Stimulated activated CD4-positive, alpha-beta T cell treated with anti-CD3 and anti-CD28 coated beads, Interleukin-4, amount 100 ng/mL, for 24 hours (primary cell): ENCODE measurements at places on chromosomes 11 and 22.

GRCh38 chr11:73652856-73653559, 6.6 kb downstream of the PLEKHB1 start:
- DNase-seq = no peak

DNA sequence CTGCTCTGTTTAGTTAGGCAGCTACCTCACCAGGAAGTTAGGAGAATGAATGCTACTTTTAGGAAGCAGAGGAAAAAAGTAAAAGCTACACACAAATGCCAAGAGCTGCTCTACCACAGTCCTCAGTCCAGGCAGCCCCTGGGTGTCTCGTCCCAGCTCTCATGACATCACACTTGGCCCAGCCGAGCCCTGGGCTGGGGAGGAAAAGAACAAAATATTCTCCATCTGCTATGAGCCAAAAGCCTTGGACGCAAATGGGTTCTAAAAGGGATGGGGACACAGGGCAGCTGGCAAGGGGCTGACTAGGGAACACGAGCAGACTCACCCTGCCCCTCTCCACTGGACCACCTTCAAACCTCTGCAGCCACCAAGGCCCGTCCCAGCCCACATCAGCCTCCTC, 26.1 kb downstream of the TMEM184B start:
- no peak for DNase-seq

- DNase-seq = no peak
Measured at GRCh38 chr11:35182317-35182939, 43.5 kb downstream of the CD44 start.

DNA sequence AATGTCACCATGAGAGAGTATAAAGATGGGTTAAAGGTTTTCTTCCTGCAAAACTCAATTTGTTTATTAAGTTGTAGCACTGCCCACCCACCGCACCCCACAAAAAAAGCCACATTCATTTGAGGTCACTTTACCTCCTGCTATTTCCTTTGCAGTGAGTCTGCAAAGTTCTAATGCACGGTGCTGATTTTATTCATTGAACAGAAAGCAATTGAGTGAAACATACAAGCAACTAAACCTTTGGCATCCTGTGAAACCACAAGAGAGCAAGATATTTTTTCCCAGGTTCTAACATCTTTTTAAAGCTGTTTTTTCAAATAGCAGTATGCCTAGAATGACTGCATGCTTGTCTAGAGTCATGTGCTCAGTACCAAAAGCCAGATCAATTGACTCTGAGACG, 39.0 kb downstream of the RRAS2 start:
- DNase-seq = no peak

DNA sequence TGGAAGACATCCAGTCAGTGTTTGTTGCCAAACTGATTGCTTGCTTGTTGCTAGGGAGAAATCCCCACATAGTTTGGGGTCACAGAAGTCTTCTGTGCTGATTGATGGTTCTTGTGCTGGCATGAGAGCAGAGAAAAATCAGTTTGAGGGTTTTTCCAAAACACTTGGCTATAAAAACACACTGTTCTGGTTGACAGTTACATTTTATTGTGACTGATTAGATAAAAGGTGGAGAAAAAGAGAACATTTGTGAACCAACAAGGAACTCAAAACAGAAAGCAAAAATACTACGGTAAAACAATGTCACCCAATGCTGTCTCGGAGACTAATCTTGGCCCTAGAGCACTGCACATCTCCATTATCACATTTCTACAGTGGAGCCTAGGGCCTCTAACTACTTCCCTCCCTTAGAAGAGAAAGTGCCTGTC, 14.4 kb upstream of the EIF4G2 start:
- DNase-seq = no peak

- DNase-seq = no peak
Measured at GRCh38 chr11:2825889-2826678, 59.5 kb downstream of the CDKN1C start.

- DNase-seq = no peak
Measured at GRCh38 chr11:106420048-106420665, 342.7 kb downstream of the AASDHPPT start.

DNA sequence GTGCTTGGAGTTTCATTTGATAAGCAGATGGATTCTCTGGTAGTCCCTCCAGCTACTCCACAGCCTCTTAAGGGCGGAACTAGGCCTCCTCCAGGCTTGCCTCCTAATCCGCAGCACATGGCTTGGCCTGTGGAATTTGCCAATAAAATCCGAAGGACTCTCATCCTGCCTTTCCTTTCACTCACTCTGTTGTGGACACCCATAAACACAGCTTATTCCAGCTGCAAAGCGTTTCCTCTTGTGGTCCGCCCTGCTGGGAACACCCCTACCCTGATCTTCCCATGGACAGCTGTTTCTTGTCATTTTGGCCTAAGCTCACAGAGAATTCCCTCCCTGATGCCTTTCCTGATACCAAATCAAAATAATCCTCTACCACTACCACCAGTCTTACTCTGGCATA, 546.2 kb downstream of the NTM start:
- no peak for DNase-seq

DNA sequence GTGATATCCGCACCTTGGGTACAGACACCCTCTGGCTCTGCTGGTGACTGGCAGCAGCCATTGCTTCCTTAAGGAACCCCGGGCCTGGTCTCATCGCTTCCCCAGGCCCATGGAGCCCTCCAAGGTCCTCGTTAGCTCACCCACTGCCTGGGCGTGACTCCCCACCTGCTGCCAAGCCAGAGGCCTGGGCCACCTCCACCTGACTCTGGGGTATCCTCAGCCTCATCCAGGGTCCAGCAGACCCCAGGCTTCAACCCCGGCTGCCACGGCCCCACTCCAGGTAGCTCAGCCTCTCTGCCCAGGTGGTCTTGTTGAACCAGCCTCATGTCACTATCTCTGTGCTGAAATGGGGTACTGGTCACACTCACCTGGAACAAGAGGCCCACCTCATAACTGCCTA, 337.9 kb downstream of the BRD1 start:
- no peak for DNase-seq

DNA sequence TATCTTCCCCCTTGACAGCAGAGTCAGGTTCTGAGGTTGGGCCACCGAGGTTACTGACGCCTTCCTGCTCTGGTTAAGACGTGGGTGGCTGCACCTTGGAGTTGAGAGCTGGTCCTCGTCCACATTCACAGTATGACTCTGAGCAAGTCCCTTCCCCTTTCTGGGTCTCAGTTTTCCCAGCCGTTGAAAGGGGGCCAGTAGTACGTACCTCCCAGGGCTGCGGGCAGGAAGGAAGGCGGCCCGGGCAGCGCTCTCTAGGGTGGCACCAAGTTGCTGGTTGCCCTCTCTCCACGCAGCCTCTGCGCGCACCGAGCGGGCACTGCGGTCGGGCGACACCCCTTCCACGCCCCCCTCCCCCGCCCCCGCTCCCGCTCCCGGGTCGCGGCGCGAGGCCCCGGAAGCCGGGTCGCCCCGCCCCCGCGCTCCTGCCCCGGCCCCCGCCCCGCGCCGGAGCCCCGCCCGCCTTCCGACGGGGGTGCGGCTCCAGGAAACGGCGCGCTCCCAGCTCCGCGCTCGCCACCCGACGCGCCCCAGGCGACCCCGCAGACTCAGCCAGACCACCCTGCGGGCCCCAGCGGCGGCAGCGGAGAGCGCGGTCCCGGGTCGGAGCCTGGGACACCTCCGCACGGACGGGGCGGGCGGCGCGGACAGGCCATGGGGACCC, at the start of gene EHBP1L1:
TSS of gene EHBP1L1 (plus strand) at position 486 of the 664 bp plus-strand sequence. CDS start 250 bp downstream, outside the sequence.
- DNase-seq = peak; percentile 68

DNA sequence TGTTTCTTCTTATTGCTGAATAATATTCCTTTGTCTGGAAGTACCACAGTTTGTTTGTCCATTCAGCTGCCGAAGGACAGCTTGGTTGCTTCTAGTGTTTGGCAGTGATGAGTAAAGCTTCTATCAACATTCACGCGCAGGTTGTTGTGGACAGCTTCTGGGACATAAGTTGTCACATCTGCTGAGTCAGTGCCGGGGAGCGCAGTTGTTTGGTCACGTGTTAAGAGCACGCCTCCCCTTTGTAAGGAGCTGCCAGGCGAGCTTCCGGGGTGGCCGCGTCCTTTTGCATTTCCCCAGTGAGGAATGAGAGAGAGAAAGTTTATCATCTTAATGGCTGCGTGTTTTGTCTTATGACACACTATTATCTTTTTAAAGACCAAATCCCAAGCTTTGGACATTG, 30.3 kb downstream of the SAMM50 start:
- no peak for DNase-seq

DNA sequence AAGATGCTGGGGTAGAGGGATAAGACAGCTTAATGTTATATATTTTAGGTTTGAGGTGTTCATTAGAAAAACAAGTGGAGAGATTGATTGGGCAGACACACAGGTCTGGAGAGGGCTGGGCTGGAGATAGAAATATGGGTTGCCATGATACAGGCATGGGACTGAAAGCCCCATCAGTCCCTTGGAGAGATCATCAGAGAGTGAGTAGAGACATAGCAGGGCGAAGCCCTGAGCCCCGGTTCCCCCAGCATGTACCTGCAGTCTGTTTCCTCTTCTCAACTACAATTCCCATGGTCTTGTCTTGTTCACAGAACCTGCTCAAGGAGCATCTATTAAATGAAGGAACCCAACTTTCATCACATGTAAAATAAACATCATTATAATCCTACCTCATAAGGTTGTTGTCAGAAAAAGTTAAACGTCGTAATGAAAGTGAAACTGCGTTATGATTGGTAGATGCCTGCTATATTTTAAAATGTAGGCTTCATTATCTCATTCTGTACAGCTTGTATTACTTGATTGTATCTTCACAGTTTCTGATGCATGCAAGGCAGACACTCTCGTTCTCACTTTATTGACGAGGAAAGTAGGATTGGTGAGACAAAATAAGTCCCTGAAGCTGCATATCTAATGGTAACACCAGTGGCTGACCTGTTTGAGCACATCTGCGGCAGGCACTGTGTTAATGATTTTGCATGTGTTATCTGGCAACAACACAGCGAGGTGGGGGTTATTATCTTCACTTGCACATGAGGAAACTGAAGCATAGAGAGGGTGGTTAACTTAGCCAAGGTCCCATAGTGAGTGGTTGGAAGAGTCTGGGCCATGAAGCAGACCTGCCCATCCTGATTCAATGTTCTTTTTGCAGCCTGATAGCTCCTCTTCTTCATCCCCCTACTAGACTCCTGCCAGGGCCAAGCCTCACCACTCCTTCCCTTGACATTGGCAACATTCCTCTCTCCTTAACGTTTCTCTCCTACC, 63.5 kb downstream of the ENDOD1 start:
- DNase-seq = peak; percentile 41

- DNase-seq = no peak
Measured at GRCh38 chr11:77044886-77045285, 10.7 kb downstream of the B3GNT6 start.

- no peak for DNase-seq
Measured at GRCh38 chr11:65857500-65857852, 504 bp downstream of the CFL1 start.

DNA sequence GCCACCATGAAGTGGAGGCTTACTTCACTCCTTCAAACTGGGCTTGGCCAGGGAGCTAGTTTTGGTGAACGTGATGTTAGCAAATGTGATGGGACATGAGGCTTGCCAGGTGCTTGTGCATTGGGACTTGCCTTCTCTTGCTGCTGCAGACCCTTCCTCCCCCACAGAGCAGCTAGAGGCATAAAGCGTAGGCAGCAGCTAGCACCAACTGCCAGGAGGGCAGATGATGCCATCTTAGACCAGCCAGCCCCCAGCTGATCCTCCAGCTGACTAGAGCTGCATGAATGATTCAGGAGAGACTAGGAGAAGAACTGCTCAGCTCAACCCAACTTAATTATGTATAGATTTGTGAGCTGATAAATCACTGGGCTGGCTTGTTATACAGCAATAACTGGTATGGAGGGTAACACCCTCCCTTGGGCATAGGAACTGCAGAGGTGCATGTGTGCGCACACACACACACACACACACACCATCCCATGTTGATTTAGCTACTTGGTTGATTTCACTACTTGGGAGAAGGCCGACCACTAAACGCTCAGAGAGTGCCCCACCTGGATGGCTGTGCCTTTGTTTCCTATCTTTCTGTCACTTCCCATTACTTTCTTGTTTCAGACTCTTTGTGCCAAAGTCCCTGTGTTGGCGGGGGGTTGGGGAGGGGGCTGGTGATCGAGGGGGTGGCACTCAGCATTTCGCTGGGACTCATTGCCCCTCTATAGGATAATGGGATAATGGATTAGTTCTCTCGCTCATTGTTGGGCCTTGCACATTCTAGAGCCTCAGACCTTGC, 202.8 kb downstream of the ADAMTS15 start:
- DNase-seq = no peak

DNA sequence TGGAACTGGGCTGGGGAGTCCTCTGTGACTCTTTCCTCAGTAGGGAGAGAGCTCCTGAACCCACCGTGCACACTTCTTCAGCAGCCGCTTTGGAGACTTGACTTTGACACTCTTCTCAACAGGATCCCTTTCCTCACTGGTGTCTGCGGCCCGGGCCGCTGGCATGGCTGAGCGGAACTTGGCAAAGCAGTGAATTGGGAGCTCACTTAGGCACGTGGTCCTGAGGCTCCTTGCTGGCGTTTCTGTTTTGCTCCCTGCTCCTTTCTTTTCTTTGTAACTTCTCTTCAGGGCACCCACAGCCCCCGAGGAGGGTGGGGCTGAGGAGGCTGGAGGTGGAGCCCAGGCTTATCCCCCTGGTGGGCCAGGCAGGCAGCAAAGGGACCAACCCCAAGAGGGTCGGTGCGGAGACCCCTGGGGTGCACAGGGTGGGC, 8.4 kb upstream of the KCNQ1OT1 start:
- DNase-seq = no peak

- DNase-seq = no peak
Measured at GRCh38 chr11:91773090-91773489, 451.5 kb upstream of the FAT3 start.

DNA sequence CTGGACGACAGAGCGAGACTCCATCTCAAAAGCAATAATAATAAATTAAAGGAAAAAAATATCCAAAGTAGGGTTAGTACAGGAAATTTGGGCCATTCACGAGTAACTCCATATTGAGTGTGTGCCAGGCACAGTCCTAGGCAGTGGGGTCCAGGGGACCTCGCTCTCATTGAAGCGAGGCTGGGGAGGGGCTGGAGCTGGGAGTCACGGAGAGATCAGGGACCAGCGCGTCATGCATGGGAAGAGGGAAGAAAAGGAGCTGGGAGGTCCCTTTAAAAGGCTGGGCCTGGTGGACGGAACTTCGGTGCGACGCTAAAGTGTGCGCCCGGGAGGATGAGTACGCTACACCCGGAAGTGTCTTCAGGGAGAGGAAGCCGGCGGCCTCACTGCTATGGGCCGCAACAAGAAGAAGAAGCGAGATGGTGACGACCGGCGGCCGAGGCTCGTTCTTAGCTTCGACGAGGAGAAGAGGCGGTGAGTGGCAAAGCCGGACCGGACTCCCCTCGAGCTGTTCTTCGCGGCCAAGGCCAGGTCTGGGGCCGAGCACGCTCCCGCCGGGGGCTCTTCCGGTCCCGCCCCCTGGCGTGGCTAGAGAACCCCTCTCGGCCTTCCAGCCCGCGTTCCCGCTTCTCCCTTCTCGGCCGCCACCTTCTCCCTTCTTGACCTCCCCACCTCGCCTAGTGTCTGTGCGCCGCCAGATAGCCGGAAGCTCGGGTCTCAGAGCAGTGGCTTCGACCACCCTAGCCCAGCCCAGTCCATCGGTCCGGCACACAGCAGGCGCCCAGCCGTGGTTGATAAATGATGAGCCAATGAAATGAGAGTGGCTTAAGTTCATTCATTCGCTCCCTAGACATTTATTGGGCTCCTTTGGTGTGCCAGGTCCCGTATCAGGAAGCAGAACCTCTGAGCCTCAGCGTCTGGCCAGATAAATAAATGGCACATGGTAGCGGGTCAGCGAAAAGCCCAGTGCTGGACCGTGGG, at the start of gene NOL12:
TSS of gene NOL12 (plus strand) at position 342 of the 981 bp plus-strand sequence. CDS start at position 392, 50 bp downstream.
- peak; percentile 81 for DNase-seq
